Ammon's horn (tissue), 1 donor: ENCODE measurements at places on chromosomes 7 and 10.

- DNase-seq = peak; percentile 41
Measured at GRCh38 chr7:18580950-18581349, 85.4 kb downstream of the HDAC9 start.

DNA sequence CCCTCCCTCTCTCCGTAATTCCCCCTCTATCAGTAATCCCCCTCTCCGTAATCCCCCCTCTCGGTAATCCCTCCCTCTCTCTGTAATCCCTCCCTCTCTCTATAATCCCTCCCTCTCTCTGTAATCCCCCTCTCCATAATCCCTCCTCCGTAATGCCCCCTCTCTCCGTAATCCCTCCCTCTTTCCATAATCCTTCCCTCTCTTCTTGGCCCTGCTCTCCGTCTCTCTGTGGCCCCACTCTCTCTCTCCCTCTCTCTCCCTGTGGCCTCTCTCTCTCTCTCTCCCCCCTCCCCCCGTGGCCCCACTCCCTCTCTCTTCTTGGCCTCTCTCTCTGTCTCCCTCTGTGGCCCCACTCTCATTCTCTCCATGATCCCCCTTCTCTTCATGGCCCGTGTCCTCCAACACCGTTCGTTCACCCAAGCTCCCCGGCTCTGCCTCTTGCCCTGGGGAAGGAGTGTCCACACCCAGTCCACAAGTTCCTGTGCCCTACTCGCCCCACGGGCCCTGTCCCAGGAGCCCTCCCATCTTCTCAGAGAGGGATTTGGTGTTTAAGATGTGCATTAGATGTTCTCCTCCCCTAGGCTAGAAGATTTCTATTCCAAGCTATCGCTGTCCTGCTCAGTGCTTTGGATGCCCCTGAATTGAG, 19.8 kb downstream of the SHH start:
- DNase-seq = no peak

DNA sequence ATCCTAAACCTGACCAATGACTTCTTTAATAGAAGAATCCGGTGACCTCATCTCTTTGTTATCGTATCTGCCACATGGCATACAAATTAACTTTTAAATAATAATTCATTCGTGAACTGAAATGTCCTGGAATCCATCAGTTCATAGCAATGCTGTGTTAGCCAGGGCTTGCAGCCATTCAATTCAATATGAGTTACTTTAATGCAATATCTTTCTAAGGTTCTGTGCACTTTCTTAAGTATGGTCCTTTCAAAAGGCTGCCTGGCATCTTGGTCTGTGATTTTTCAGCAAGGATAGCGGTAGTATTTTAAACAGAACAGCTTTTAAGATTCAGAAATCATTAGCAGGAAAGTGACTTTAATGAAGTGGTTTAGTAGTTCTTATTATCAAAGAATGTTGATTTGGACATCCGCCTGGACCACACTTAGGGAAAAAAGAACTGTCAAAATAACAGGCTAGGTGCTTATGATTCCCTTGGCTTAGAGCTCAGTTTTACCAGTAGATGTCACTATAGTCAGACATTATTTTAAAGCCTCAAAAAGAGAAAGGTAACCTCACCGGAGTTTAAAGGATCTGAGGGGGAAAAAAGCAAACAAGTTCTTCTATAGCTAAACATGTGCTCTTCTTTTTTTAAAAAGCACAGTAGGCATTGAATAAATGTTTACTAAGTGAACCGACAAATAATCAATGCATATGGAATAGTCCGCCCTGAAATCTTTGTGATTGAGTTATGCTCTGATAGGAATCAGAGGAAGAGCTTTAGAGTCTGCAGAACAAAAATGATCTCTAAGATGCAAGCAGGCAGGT, 22.7 kb downstream of the SLC35G1 start:
- DNase-seq = peak; percentile 33

DNA sequence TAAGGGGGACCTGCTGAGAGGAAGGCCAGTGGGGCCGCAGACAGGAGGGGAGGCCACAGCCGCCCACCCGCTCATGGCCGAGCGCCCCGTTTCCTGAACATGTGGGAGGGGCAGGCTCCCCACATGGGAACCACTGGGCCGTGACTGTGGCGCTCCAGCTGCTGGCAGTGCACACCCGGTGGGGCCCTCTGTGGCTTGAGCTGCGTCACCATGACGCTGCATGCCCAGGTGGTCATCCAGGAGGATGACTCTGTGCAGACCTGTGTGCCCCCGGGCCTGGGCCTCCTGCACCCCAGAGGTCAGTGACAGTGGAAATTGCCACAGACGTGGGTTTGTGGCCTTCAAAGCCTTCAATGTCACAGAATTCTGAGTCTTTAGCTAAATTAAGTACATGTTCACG, 85.1 kb downstream of the MGMT start:
- no peak for DNase-seq

- no peak for DNase-seq
Measured at GRCh38 chr7:144787127-144787526, 48.7 kb downstream of the TPK1 start.

DNA sequence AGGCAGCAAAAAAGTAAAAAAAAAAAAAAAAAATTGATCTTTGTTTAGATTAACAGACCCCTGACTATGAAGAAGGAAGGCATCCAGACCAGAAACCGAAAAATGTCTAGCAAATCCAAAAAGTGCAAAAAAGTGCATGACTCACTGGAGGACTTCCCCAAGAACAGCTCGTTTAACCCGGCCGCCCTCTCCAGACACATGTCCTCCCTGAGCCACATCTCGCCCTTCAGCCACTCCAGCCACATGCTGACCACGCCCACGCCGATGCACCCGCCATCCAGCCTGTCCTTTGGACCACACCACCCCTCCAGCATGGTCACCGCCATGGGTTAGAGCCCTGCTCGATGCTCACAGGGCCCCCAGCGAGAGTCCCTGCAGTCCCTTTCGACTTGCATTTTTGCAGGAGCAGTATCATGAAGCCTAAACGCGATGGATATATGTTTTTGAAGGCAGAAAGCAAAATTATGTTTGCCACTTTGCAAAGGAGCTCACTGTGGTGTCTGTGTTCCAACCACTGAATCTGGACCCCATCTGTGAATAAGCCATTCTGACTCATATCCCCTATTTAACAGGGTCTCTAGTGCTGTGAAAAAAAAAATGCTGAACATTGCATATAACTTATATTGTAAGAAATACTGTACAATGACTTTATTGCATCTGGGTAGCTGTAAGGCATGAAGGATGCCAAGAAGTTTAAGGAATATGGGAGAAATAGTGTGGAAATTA, 19.4 kb downstream of the GATA3 start:
- no peak for DNase-seq

DNA sequence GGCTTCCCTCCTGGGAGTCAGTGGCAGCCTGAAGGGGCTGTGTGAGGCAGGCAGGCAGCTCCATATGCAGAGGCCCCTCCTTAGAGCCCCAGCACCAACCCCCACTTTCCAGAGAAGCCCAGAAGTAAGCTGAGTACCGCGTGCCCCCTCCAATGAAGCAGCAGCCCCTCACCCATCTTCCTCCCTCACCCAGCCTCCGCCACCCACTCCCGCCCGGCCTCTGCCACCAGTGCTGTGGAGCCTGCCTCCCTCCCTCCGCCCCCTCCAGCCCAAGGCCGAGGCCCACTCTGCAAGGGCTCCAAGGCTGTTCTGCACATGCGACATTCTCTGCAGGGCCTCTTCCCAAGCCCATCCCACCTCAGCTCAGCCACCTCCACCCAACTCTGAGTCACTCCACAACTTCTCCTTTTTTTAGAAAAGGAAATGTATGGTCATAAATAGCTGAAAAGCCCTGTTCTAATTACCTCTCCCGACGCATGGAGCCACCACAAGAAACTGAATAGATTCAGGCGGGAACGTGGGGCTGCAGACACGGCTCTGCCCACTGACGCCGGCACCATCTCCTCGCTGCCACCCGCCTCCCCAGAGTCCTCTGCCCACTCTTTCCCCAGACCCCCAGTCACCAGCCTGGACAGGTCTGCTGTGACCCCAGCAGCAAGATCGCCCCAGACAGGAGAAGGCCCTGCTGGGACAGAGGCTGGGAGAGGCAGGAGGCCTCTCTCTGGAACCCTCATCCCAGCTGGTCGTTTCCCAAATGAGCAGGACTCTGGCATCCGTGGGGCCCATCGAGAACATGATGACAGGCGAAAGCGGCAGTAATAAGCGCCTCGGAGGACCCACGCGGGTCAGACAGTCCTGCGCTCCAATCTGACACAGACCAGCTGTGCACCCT, 213.9 kb downstream of the MAD1L1 start:
- DNase-seq = peak; percentile 50

GRCh38 chr10:61617586-61617985, 45.1 kb upstream of the CABCOCO1 start:
- no peak for DNase-seq

- DNase-seq = no peak
Measured at GRCh38 chr7:92456236-92456635, 9.0 kb downstream of the GATAD1 start.

DNA sequence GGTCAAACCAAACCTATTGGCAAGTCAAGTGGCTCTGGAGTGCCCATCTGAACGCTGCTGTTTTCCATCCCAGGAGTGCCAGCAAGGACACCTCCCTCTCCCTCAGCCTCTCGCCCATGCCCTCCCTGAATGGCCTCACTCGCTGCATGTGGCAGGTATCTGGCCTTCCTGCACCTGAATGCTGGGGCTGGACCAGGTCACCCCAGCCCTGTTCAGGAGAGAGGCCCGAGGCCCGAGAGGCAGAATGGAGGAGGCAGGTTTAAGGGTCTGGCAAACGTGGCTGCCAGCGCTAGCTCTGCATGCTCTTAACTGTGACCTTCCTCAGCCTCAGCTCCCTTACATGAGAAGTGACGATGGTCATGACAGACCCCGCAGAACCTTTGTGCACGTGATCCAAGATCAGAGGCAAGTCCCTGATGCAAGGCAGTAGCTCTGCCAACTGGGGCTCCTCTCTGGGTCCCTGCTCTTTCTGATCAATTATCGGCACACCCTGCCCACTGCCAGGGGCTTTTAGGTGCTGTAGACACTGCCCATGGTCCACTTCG, 295.7 kb upstream of the ZMIZ1 start:
- DNase-seq = no peak

DNA sequence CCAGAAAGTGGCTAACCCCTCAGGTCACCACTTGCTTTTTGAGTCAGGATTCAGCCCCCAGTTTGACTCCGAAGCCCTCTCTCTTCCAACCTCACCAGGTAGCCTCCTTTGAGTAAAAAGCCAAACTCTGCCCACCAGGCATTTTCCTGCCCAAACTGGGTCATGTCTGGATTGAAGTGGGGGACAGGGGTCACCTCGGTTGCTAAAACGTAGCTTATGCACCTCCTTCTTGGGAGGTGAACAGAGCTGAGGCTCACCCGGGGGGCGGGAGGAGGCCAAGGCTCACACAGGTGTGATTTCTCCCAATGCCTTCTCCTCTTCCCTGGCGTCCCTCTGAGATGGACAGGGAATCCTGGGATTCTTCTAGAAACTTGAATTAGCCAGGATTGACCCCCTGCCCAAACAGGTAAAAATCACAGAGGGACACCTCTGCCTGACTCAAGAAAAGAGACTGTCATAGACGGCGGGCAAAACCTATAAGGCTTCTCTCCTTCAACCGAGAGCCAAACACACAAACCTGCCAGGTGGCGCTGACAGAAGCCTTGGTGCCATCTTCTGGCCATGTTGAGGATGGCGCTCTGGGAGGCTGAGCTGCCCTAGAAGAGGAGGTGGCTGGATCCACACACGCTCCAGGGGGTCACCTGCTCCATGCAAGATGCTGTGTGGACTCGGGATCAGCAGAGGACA, 51.6 kb downstream of the PRLHR start:
- peak; percentile 60 for DNase-seq

DNA sequence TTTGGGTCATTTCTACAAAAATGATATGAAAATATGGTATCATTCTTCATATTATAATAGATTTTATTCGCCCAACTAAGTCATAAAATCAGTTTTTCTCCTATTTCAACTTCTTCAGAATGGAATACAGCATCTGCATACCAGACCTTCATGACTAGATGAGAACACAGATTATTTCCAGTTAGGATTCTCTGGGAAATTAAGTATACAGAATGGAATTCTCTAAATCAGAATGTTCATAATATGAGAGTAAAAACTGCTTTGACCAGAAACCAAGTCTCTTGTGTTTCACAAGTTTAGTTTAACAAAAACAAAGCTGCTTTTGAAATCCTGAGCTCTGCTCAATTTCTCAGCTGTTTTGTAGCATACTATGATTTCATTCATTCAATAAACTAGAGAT, 160.3 kb upstream of the SEMA3A start:
- no peak for DNase-seq

GRCh38 chr10:71975087-71975870, 11.1 kb downstream of the CHST3 start:
- DNase-seq = peak; percentile 89

DNA sequence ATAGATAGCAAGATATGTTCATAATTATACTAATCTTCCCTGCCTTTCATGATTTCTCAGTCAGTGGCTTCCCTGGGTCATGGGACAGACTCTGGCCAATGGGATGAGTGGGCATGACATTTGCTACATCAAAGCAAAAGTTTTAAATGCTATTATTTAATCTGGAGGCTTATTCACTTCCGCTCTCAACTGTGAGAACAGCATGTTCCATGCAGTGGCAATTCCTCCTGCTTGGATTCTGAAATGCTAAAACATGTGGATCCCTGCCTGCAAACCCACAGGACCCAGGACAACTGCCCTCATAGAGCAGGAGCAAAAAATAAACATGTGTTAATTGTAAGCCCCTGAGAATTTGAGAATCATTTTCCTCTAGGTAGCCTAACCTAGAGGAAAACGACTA, 1412.4 kb upstream of the CELF2 start:
- no peak for DNase-seq

- no peak for DNase-seq
Measured at GRCh38 chr7:38806912-38807311, 102.1 kb downstream of the VPS41 start.

DNA sequence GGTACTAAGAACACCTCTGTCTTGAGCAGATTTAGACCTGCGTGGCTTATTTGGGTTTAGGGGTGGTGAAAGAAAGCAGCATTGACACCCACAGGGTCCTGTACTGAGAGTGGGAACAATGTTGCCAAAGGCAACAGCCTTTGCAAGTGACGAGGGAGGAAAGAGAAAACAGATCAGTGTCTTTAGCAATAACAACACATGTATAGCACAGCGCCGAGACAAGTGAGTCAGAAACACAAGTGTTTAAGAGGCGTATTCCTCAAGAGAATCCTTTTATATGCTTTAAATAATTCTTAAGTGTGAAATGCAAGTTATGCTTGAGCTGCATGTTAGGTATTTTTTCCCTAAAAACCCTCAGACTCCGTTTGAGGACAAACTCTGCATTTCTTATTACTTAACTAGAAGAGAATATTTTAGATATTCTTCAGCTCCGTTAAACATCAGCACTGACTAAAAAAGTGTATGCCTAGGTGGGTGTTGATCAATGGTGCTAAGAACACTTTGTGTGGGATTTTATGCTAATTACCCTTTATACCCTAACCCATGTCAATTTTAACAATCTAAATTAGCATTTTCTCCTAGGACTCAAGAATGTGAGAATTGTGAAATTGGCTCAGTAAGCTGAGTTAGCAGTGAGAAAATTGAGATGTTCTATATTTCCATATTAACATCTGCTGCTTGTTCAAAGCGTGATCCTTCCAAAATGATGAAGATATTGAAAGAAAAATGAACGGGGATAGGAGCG, 1095.4 kb upstream of the CELF2 start:
- peak; percentile 43 for DNase-seq
